ENCODE measurements at places on chromosomes 1 and 21.

DNA sequence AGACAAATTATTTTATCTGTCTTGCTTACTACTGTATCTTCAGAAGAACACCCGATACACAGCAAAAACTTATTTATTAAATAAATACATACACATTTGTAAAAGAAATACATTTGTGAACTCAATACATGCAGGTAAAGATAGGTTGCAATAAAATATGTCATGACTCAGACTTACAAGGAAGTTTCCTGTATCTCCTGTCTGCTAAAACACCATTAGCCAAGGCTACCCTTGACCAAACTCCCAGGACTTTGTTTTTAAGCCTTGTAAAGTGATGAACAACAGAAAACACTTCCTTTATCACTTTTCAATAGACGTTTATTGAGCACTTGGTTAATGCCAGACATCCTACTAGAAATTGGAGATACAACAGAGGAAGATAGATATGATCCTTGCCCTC, 56.5 kb upstream of the HSD17B7 start:
- DNase-seq: no peak

- DNase-seq: no peak
These were observed 118.3 kb downstream of the OLFML2B start for GRCh38 chr1:161905269-161905884.

GRCh38 chr1:22755641-22756040, 45.0 kb downstream of the EPHB2 start:
- DNase-seq: no peak

- peak; percentile 89 for DNase-seq
These were observed 467 bp downstream of the THRAP3 start for GRCh38 chr1:36224537-36225282.

DNA sequence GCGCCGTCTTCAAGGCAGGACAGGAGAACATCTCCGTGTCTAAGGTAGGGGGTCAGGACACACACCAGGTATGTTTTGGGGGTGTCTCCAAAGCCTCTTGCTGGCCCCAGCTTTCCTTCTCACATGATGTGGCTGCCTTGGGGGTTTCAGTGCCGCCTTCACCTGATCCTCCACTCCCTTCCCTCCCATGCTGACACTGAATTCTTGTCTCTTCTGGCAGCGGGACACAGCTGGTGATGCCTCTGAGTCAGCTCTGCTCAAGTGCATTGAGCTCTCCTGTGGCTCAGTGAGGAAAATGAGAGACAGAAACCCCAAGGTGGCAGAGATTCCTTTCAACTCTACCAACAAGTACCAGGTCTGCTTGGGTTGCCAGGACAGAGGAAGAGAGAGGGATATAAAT, 13.5 kb downstream of the ATP1A2 start:
- no peak for DNase-seq

- DNase-seq: no peak
These were observed 1.4 kb upstream of the NUP133 start for GRCh38 chr1:229509576-229509975.

GRCh38 chr1:241592273-241592958, 47.8 kb downstream of the CHML start:
- DNase-seq: peak; percentile 71
